ENCODE measurements at places on chromosomes 1 and 21. TPM values are rescaled to one million over a fixed set of nuclear protein-coding genes. Genes with fewer than 3 reads are reported as not detected.

The CRABP2 gene
- total RNA-seq, result 1.3 TPM

- no peak for DNase-seq
These were observed 48.5 kb upstream of the CHRM3 start for GRCh38 chr1:239337799-239338430.

The FAM163A gene
- total RNA-seq, result not detected

DNA sequence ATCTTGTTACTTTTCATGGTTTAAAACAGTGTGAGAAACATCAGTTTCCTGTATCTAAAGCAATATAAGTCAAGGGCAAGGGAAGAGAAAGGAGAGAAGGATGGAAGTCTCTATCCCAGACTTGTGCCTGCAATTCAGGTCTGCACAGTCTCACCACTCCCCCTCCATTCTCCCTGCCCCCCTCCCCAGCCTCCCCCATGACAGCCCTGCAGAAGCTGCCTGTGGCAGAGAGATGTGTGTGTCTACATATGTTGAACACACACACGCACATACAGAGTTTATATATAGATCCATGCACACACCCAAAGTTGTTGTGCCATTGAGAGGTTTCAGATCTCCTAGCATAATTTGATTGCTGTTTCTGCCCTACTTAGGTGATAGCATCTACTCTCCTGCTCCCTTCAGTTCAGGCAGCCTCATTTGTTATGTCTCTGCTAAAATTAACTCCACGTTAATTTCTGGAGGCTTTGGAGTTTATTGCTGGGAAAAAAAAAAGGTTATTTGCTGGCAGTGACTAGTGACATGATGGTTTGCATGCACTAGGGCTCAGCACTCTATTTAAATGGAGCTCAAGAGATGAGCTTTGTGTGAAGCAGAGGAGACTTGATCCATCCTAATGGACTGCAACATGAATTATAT, 124.9 kb upstream of the SMYD2 start:
- no peak for DNase-seq

GRCh38 chr1:3360646-3361257, 93.7 kb upstream of the ARHGEF16 start:
- no peak for DNase-seq

The FAM72C gene
- total RNA-seq, result not detected

DNA sequence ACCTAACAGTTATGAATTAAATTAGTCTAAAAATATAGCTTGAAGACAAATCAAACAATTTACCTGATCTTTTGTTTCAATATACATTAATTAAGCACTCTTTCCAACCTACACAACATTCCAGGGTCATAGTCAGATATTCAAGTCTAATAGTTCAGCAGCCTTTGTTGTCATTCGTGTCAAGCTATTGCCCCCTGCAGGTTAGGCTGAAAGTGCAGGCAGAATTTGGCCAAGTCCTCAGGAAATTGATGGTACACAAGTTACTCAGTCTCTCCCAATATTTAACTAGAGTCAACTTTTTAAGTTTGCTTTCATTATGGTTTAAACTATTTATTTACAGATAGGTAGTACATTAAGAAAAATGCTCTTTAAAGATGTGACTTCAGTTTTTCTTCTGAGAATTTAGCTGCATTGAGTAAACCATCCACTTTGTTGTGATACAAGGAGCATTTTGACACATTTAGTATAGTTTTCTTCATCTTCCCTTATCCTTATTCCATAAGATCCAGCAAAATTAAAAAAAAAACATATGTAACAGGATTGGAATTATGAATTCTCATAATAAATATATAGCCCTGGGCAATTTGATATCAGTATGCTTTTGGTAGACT, 130.3 kb upstream of the DPYD start:
- DNase-seq, result no peak

The CFHR2 gene
- not detected for total RNA-seq

The ACTL8 gene
- not detected for total RNA-seq

DNA sequence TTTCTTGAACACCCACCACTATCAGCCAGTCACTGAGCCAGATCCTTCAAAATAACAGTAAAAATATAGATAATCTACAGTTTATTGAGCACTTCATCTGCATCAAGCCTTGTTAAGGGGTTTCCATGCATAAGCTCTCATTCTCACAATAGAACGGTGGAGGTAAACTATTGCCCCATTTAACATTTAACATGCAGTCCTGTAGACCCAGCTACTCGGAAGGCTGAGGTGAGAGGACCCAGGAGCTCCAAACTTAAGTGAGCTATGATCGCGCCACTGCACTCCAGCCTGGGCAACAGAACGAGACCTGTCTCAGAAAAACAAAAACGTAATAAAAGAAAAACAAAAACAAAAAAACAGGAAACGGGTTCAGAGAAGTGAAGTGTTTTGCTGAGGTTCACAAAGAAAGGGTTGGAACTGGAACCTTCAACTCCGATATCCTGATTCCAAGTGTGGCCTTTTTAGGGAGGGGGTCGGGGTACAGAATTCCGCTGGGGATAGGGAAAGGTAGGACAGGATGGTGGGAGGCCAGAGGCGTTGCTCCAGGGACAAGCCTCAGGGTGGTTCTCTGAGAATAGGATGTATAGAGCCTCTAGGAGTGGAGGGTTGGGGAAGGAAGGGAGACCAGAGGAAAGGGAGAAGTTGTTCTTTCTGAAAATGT, 11.6 kb upstream of the SESN2 start:
- no peak for DNase-seq

The SPRR2F gene
- not detected for total RNA-seq

The F3 gene
- 138 TPM for total RNA-seq

DNA sequence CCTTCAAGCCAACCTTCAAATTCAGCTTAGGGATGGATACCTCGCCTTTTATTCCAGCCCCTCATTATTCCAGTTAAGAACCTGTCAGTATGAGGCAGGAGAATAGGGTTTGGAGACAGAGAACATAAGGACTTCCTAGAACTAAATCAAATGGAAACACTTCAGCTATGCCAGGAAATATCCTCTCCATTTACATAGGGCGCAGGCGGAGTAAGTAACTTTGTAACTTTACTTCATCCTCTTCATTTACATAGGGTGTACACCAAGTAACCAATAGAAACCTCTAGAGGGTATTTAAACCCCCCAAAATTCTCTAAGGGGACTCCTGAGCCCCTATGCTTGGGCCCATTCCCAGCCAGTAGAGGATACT, 75.4 kb upstream of the ATF3 start:
- no peak for DNase-seq

GRCh38 chr1:65344171-65344814, 35.0 kb downstream of the DNAJC6 start:
- no peak for DNase-seq

DNA sequence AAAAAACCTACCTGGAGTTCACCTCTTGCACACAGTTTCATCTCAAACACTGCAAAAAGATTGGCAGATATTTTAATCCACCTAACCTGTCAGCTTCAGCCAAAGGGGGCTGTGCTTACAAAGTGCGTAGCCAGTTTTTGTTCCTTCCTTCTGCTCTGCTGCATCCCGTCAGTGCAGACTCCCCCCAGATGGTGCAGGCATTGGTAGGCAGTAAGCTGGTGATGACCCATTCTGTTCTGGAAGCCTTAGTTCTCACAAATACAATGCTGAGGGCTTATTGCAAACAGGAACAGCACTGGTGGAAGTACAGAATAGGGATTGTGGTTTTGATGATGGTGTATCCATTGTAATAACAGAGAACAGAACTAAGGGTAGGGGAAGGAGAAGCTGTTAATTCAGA, 239.5 kb downstream of the RYR2 start:
- DNase-seq, result no peak

The ZBTB21 gene
- 12.4 TPM for total RNA-seq

DNA sequence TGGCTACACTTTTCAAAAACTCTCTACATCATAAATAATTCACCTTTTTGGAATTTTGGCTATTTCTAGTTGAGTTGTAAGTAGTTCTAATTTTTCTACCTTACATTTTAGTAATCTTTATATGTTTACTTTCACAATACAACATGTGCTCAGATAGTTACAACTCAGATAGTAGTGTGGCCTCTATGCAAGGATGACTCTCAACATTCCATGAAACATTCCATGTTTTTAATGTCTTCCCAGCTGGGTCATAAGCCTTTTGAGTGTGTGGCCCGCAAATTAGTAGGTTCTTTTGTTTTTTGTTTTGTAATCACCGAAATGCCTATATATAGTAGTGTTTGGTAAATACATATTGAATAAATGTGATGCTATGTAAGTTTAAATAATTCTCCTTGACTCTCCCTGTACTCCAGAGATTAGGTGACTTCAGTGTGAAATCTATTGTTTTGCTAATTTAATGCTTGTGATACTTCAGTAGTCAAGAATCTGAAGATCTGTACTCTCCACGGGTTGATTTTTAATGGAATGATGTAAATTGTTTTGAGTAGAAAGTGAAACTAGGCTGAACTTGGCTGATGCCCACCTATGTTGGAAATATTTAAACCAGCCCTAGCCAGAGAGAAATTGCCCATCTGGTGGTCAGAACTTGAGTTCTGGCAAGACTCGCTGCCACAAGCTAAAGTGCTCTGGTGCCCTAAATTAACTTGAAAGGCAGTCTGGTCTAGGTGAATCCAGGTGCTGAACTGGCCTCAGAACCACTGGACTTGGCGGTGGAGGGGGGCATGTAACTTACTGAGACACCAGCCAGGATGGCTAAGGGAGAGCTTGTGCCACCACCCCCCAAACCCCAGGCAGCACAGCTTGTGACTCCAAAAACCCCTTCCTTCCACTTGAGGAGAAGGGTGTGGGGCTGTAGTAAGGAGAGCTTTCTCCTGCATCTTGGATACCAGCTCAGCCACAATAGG, 165.6 kb downstream of the USP25 start:
- no peak for DNase-seq

DNA sequence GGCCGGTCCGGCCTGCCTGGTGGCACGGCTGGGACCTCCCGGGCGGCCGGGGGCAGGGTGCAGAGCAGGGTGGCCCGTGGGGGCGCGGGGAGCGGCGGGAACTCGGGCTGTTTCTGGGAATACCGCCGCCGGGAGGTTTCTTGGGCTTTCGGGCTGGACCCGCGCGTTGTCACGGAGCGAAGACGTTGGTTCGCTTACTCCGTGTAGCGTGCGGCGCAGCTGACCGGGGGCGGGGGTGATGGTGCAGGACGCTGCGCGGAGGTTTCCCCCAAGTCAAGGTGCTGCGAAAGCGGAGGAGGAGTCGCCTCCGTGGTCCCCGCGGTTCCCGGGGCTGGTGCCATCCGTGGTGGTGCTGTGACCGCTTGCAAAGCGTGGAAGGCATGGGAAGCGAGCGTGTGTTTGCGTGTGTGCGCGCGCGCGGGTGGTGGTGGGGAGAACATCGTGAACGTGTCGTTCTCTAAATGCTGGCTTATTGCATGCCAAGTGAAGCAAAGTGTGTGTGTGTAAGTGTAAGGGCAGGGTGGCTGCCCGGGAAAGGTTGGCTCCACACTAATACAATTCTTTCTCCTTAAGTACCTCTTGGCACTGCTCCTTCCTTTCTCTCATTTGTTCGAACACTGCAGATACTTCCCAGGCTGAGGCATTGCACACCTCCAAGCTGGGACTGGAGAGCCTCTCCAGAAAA, 1.1 kb downstream of the RYR2 start:
- no peak for DNase-seq

The TCHHL1 gene
- total RNA-seq, result not detected

- no peak for DNase-seq
These were observed 68.9 kb upstream of the COL11A1 start for GRCh38 chr1:103177108-103177775.

The FCRL2 gene
- 3.1 TPM for total RNA-seq

GRCh38 chr1:3219005-3219790, 150.2 kb downstream of the PRDM16 start:
- no peak for DNase-seq

The OLIG2 gene
- not detected for total RNA-seq

DNA sequence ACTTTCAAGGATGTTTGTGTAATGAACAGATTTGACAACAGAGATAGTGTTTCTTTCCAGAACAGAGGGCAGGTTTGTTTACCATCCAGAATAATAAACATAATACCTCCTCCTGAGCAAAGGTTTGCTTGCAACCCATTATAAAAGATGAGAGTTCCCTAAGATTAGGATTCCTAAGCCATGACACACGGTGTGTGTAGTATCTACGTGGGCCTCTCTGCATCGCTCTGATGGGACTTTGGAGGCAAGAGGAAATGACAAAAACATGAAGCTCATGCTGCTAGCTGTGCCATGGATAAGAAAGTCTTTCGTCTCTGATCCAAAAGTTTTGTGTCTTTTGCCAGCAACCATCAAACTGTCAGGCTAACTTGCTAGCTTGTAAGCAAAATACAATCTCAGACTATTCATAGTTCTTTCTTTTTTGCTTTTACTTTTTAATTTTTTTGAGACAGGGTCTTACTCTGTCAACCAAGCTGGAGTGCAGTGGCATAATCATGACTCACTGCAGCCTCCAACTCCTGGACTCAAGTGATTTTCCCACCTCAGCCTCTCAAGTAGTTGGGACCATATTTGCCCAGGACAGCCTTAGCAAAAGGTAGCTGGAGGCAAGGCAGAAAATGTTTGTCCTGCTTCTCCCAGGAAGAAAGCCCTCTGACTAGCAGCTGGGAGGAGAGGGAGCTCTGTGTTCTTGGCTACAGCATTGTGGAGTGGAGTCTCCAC, 81.1 kb downstream of the LHX4 start:
- no peak for DNase-seq

The MSTO1 gene
- 31.7 TPM for total RNA-seq

GRCh38 chr1:203553496-203553895, 59.5 kb downstream of the OPTC start:
- DNase-seq, result no peak

- no peak for DNase-seq
These were observed 121.6 kb downstream of the PTBP2 start for GRCh38 chr1:96843196-96843595.

DNA sequence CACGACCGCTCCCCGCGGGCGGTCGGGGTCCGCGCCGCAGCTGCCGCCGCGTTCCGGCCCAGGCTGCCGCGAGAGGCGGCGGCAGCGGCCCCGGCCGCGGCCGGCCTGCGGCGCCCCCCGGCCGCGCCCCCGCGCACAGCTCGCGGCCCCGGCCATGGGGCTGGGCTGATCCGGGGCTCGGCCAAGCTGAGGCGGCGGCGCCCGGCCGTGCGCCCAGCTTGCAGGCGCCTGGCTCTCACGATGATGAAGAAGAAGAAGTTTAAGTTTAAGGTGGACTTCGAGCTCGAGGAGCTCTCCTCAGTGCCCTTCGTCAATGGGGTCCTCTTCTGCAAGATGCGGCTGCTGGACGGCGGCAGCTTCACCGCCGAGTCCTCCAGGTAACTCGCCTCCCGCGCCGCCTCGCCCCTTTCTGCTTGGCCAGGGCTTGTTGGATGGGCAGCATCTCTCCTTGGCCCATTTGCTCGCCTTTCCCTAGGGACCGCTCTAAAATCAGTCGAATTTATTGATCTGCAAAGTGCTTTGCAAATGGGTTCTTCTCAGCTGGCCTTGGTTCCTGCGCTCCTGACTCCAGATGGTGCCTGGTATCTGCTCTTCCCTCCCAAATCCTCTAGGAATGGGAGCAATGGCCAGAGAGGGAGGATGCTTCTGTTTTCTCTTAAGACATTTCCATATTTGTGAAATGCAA, 431 bp downstream of the EEIG2 start:
- DNase-seq, result peak; percentile 33

The ZNF648 gene
- 0.15 TPM for total RNA-seq

DNA sequence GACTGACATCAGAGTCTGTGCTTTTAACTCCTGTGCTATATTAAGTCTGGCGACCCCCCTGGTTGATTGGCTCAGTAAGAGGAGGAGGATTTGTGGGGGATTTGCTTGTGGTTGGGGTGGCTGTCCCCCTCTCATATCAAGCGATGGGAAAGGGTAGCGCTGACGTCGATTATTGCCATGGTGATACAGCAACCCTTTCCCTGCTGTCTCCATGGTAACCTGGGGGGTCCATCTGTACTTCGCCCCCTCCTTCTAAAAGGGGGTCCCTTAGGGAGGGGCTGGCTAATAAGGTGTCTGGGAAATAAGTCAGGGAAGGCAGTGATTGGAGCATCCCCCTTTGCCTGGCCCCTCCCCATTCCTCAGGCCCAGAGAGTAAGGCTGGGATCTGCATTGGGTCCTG, 4.7 kb downstream of the FAM229A start:
- DNase-seq, result no peak
